ENCODE measurements at places on chromosomes 5 and 9.

GRCh38 chr9:91346644-91347043 is 15.1 kb downstream of the AUH start:
- no peak for DNase-seq

DNA sequence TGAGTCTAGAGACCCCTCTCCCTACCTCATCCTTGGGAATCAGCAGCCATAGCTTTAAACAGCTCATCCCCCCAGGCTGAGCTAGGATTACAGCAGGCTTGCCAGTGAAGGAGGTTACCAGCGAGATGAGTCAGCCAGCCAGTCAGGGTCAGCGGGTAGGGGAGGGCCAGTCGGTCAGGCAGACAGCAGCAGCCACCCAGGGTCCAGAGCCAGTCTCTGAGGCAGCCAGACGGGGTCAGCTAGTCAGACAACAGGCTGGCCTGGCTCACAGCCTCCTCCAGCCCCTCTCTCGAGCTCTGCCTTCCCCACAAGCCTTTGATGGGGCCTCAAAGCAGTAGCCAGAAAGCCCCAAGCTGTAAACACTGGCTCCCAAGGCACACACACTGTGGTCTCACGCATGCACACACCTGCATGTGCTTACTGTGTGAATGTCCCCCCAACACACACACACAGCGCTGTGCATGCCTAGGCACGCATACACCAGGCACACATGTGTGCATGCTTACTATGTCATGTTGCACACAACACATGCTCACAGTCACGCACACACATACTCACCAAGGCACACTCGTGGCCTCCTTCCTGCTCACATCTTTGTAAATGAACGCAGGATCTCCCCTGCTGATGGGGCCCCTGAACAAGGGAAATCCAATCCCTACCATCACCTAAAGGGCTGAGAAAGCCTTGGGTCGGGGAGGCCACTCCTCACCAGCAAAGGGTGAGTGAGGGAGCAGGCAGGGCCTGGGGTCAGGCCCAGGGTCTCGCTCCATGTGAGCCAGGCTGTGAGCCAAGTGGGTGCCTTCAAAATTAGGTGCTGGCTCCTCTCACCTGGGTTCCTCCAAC is 28.2 kb upstream of the CPLX2 start:
- peak; percentile 8 for DNase-seq

GRCh38 chr5:116534964-116535651 is 39.5 kb downstream of the SEMA6A start:
- DNase-seq, result no peak

DNA sequence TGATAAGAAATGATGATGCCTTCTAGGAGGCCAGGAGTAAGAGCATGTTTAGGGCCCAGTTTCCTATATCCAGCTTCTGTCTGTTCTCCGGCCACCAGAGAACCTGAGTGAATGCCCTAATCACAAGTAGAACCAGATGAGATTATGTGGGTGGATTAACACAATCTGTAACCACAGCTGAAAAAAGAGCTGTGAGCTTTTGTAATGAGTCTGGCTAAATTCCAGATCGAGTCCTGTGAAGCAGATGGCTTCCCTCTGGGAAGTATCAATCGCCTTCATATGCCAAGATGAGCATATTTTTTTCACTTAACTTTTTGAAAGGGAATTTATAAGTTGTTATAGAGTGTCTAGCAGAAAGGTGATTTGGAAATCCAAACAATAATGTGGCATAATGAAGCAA is 99.8 kb downstream of the NNT start:
- peak; percentile 15 for DNase-seq

GRCh38 chr9:20442461-20443319 is 179.6 kb downstream of the MLLT3 start:
- no peak for DNase-seq

- DNase-seq, result no peak
Observed at GRCh38 chr9:70421272-70422180, 7.1 kb upstream of the KLF9 start.

DNA sequence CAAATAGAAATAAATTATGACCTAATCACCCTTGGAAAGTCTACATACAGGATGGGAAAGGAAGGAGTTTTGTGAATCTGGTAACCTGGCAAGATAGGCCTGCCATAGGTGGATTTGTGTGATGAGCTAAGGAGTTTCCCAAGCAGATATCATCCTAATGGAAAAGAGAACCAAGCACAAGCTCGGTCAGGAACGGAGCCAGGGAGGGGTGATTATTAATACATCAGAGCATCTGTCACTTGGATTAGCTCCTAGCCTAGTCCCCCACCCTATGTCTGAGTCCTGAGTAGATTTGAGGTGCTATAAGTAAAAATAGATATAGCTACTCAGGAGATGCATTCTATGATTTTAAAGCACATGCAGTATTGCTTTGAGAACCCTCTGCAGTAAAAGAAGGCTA is 57.3 kb upstream of the SMARCA2 start:
- DNase-seq, result no peak

DNA sequence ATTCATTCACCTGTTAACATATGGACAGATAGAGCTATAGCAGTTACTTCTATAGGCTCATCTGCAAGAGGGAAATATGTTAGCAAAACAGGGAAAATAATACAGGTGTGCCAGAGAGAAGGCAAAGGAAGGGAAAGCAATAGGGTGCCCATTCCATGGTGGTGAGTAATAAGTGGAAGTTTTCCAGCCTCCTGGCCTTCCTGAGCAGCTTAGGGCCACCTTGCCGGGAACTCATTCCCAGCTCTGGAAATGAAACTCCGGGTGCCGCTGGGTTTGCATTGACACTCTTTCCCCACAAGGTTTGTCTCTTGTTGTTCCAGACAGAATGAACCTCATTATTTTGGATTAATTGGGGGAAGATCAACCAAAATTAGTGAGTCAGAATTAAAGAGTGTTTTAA is 58.4 kb downstream of the SLC1A3 start:
- no peak for DNase-seq
